ENCODE measurements at places on chromosomes 3 and 15. TPM values are rescaled to one million over a fixed set of nuclear protein-coding genes. Genes with fewer than 3 reads are reported as not detected.

Gene FAM81A
- total RNA-seq: 4.9 TPM

Gene ARHGEF26
- total RNA-seq: 10.1 TPM

Gene SPATA12
- total RNA-seq: not detected

Gene PARP15
- 0.36 TPM for total RNA-seq

Gene COL6A5
- total RNA-seq: 1.5 TPM

Gene ULK4
- total RNA-seq: 22.6 TPM

Gene DUOX1
- total RNA-seq: 0.27 TPM

Gene CALML4
- total RNA-seq: 6.3 TPM

Gene LRTM1
- total RNA-seq: not detected

Gene C2CD4A
- 0.73 TPM for total RNA-seq

Gene LNP1
- 7.9 TPM for total RNA-seq

Gene RASGRP1
- total RNA-seq: 10.2 TPM

Gene ANKDD1A
- total RNA-seq: 12.2 TPM

Gene MRPS22
- 48.0 TPM for total RNA-seq

Gene RTP1
- 0.27 TPM for total RNA-seq

Gene SKOR1
- total RNA-seq: 14.9 TPM

Gene SEMA4B
- 35.7 TPM for total RNA-seq

Gene FBLN2
- 11.3 TPM for total RNA-seq

Gene DAPK2
- 2.9 TPM for total RNA-seq

Gene SH2D7
- not detected for total RNA-seq

Gene RBMS3
- 53.4 TPM for total RNA-seq

Measured in cerebellum (tissue), 4 donors.